ENCODE measurements at places on chromosomes 1 and 21.

- no peak for DNase-seq
Measured at GRCh38 chr21:35325953-35326352, 276.9 kb upstream of the RUNX1 start.

DNA sequence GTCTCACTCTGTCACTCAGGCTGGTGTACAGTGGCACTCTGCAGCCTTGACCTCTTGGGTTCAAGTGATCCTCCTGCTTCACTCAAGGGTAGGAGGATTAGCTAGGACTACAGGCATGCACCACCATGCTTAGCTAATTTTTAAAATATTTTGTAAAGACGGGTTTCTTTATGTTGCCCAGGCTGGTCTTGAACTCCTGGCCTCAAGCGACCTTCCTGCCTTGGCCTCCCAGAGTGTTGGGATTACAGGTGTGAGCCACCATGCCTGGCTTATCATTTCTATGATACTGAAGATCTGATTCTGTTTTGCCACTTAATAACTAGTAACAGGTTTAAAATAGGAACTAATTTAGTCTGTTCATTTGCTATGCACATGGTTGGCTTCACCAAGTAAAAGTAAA, 33.6 kb downstream of the GNAI3 start:
- no peak for DNase-seq

DNA sequence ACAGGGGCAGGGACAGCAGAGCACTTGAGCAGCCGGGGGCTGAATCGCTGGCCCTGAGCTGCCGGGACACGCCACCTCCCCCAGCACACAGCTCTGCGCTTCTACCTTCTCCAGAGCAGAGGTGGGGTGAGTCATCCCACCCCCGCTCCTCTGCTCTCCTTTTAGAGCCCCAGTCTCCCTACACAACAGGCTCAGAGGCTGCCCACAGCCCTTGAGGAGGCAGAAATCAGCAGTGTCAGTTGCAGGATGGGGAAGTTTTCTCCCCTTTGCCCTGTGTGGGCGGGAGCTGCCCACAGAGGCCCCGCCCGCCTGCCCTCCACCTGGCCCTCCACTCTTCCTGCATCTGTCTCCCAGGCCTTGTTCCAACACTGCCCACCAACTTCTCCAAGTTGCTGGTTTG, 94.6 kb downstream of the STUM start:
- DNase-seq = peak; percentile 81

- no peak for DNase-seq
Measured at GRCh38 chr1:83593073-83593472, 405.9 kb downstream of the TTLL7 start.

DNA sequence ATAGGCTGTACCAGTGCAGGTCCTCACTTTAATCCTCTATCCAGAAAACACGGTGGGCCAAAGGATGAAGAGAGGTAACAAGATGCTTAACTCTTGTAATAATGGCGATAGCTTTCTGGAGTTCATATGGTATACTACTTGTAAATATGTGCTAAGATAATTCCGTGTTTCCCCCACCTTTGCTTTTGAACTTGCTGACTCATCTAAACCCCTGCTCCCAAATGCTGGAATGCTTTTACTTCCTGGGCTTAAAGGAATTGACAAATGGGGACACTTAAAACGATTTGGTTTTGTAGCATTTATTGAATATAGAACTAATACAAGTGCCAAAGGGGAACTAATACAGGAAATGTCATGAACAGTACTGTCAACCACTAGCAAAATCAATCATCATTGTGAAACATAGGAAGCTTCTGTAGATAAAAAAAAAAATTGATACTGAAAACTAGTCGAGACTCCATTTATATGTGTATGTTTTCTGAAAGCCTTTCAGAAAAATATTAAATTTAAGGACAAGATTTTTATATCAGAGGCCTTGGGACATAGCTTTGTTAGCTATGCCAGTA, 7.0 kb downstream of the SOD1 start:
- DNase-seq = peak; percentile 29

DNA sequence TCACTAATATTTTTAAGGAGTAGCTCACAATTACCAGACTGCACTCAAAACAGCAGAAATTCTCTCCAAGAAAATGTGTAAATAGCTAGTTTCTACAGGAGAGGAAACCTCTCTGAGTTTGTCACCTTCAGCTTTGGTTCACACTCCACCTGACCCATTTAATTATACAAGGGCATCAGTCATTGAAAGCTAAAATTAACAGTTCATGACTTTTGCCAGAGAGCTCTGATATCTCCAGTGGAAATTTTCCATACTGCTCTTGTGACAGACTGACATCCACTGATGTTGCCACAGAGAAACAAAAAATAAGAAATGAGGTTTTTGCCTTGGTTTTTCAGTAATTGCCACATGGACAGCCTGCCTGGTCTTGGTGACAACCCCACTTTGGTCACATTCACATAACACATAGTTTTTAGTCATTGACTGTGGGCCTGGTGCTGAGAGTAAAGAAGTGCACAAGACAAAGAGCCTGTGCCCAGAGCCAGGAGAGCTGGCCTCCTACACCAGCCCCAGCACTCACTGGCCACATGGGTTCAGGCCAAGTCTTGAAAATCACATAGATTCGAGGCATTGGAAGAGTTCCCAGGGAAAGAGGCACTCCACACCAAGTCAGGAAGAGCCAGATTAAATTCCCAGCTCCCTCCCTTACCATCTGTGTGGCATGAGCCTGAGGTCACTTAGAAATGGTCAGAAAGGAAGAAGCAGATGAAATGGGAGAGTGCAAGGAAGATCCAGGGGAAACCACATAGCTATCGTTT, 13.8 kb upstream of the SIM2 start:
- no peak for DNase-seq

GRCh38 chr1:164768619-164769018, 209.6 kb downstream of the PBX1 start:
- DNase-seq = no peak

DNA sequence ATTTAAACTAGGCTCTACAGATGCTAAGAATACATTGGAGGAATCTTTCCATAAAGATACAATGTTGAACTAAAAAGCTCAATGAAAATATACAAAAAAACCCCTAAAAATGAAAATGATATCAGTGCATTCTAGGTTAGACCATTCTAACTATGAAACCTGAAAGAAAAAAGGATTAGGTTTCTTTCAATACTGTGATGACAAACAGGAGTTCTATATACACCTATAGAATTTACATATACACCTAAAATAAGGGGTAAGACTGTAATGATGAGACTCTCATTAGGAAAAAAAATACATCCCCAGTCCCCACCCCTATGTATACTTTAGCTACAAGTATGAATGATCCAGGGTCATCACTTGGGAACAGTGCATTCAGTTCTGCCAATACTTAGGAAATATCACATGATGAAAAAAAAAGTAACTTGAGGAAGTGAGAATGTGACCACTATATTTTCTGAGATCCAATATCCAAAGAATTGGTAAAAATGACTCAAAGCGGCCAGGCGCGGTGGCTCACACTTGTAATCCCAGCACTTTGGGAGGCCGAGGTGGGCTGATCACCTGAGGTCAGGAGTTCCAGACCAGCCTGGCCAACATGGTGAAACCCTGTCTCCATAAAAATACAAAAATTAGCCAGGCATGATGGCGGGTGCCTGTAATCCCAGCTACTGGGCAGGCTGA, 26.3 kb downstream of the SELENOF start:
- DNase-seq = no peak

GRCh38 chr21:34017039-34017961, 56.1 kb upstream of the MRPS6 start:
- DNase-seq = no peak

Measured in activated CD4-positive, alpha-beta T cell treated with anti-CD3 and anti-CD28 coated beads, Interleukin-10, Interleukin-2, amounts not matched to agents 100 ng/mL and 50 ng/mL, durations not matched to agents 16 hours and 8 hours (primary cell).